ENCODE measurements at places on chromosomes 16 and 17.

- no peak for DNase-seq
Measured at GRCh38 chr17:54096216-54096615, 273.5 kb downstream of the KIF2B start.

GRCh38 chr17:45411348-45412105 lies 21.1 kb downstream of the ARHGAP27 start:
- DNase-seq = no peak

DNA sequence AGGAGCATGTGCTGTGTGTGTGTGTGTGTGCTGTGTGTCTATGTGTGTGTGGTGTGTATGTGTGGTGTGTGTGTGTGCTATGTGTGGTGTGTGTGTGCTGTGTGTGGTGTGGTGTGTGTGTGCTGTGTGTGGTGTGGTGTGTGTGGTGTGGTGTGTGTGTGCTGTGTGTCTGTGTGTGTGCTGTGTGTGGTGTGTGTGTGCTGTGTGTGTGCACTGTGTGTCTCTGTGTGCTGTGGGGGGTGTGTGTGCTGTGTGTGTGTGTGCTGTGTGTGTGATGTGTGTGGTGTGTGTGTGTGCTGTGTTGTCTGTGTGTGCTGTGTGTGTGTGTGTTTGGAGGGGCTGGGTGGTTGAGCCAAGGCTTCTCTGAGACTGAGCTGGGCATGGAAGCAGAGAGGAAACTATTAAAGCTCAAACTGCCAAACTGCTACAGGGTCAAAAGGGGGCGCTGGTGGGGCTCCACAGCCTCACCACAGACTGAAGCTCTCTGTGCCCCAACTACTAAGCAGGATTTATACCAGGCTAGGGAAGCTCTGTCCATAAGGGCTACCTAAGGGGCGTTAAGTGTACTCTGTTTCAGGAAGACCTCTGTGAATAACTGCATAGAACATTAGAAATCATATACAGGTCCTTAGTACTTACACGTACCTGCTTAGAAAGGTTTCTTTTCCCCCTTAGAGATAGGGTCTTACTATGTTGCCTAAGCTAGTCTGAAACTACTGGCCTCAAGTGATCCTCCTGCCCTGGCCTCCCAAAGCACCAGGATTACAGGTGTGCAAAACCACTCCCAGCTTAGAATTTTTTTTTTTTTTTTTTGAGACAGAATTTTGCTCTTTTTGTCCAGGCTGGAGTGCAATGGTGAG lies 27.8 kb upstream of the GHDC start:
- peak; percentile 38 for DNase-seq

GRCh38 chr17:44830359-44831288 lies 537 bp upstream of the GJC1 start:
- no peak for DNase-seq

DNA sequence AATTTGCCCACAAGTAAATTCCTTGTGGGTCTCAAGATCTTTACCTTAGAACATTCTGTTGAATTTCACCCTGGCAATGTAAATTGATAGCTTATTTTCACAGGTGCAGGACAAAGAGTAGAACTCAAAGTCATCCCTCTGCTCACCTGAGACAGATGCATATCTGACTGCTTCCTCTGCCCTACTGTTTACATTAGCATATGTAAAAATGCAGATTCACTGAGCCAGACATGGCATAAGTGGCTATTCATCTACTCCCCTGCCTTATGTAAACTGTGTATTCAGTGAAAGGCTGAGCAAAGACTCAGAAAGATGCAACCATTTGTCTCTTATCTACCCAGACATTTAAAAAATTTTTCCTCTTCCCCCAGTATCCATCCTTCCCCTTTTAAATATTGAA lies 22.3 kb upstream of the MILR1 start:
- no peak for DNase-seq

GRCh38 chr17:42832213-42832933 lies 824 bp upstream of the PSME3 start:
- DNase-seq = no peak

GRCh38 chr16:69073181-69073702 lies 32.2 kb upstream of the HAS3 start:
- peak; percentile 93 for DNase-seq

- peak; percentile 17 for DNase-seq
Measured at GRCh38 chr17:3935140-3935542, 18.9 kb upstream of the P2RX1 start.

DNA sequence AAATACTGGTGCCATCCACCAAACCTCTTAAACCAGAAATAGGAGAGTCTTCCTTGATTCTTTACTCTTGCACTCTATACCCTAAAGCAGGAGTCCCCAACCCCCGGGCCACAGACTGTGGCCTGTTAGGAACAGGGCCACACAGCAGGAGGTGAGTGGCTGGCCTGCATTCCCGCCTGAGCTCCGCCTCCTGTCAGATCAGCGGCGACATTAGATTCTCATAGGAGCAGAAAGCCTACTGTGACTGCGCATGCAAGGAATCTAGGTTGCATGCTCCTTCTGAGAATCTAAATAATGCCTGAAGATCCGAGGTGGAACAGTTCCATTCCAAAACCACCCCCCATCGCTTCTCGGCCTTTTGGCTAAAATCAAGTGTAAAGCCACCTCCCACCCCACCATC lies 30.3 kb upstream of the SRCIN1 start:
- DNase-seq = no peak

GRCh38 chr17:17057057-17057551 lies 14.8 kb downstream of the MPRIP start:
- DNase-seq = no peak

GRCh38 chr16:1819611-1820010 lies 7.0 kb downstream of the HAGH start:
- no peak for DNase-seq

DNA sequence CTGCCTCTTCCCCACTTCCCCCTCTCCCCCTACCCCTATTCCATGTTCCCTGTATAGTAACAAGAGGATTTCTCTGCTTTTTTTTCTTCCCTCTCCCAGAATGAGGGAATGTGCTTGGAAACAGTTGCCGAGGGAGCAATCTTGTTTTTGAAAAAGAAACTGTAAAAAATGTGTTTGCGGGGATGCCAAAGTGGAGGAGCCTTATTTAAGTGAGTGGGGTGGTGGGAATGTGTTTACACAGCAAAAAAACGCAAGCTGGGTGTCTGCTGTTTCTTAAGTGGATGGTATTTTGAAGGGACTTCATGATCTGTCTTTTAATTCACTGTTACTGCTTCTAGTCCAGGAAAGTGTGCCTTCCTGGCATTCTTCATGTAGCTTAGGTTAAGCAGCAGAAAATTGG lies 254.4 kb downstream of the SHISA9 start:
- DNase-seq = no peak

- no peak for DNase-seq
Measured at GRCh38 chr17:61155590-61156237, 243.9 kb upstream of the TBX2 start.

- DNase-seq = peak; percentile 12
Measured at GRCh38 chr16:77298418-77299360, 99.5 kb downstream of the SYCE1L start.

DNA sequence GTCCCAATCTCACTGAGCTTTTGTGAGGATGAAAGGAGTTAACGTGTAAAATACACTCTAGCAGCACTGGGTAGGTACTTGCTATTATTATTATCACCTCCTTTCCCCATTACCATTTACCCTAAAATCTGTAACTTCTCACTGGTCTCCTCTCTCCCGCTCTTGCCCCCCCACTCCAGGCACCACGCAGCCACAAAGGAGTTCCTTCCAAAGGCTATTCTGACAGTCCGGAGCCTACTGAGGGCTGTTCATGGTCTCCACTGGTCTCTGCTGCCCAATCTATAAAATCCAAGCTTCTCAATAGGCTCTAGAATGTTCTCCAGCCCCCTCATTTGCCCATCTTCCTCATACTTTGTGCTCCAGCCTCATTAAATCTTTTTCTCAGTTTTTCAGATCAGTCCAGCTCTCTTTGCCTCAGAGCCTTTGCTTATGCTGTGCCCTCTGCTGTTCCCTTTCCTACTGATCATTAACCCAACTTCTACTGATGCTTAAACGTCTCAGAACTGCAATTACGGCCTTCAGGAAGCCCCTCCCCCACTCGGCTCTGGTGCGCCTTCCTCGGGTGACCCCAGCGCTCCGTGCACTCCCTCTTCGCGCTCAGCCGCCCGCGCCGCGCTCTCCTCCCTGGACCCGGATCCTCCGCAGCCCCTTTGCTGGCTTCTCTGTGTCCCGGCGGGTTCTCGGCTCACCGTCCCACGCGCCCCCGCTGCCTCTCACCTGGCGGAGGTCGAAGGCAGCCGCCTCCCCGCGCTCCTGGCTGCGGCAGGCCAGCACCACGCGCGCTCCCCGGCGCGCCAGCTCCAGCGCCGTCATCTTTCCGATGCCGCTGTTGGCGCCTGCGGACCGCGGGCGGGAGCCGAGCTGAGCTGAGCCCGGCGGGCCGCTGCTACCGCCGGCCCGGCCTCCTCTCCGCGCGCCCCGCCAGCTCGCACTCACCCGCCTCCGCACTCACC lies 737 bp downstream of the DHRS13 start:
- DNase-seq = peak; percentile 62

DNA sequence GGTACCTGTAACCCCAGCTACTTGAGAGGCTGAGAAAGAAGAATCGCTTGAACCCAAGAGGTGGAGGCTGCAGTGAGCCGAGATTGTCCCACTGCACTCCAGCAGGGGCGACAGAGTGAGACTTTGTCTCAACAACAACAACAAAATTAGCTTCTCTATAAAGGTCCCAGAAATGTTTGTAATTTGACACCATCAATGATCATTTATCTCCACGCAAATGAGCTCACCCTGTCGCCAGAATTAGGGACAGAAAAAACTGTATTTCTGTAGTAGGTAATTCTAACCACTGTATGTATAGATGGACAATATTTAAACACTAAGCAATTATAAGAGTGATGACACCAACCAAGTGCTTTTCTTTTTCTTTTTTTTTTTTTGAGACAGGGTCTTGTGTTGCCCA lies 10.7 kb downstream of the C17orf78 start:
- no peak for DNase-seq

DNA sequence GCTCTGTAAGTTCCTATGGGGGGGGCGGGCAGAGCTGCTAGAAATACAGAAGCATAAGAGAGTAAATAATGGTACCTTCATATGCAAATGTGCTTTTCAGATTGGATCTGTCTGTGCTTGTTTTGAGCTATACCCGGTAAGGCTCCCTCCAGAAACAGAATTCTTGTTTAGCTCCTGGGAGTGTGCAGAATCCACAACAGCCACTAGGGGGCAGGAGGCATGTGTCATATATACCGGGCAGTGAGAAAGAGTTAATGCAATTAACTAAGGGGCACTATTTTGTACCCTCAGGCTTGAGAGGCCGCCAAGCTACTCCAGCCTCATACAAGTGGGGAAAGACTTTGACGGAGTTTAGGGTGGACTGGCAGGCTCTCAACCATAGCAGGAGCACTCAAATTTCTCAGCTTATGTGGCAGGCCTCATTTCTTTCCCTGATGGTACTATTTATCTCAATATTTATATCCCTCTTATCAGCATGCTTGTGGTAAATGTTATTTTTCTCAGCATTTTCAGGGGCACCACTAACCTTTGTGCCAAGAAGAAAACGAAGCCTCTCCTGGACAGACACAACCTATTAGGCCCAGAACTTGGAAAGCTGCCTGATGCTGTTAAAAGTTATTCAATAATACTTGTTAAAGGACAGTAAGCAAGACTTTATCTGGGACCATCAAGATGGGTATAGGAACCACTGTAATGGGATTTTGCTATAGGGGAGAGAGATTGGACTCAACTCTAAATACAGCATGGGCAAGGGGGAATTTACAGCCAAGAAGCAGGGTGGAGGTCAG lies 10.7 kb upstream of the CENPV start:
- DNase-seq = peak; percentile 77

DNA sequence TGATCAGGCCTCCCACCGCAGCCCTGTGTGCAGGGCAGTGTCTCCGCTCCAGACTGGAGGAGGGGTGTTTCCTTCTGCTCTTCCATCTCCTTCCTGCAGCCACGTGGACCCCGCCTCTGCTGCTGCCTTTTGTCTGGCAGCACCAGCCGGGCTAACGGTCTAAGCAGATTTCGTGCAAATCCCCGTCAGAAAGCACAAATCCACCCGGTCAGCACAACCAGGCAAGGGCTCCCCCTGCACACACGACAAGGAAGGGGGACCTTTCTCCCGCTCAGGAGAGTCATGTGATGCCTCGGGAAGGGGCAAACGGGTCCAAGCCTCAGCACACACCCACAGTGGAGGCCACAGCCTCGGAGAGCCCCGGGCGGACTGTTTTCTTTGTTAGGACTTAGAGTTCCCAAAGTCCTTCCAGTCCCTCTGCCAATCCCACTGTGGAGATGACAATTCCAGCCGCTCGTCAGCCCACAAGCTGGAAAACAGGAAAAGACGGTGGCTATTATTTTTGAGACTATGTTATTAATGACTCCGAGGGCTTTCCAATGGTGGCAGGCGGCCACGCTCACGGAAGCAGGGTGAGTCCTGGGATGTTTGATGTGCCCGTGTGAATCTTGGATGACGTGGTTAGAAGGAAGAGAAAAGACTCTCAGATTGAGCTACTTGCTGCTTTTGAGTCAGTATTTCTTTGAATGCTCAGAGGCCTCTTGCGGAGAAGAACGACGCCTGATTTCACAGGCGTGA lies 22.5 kb upstream of the MEAK7 start:
- DNase-seq = no peak

DNA sequence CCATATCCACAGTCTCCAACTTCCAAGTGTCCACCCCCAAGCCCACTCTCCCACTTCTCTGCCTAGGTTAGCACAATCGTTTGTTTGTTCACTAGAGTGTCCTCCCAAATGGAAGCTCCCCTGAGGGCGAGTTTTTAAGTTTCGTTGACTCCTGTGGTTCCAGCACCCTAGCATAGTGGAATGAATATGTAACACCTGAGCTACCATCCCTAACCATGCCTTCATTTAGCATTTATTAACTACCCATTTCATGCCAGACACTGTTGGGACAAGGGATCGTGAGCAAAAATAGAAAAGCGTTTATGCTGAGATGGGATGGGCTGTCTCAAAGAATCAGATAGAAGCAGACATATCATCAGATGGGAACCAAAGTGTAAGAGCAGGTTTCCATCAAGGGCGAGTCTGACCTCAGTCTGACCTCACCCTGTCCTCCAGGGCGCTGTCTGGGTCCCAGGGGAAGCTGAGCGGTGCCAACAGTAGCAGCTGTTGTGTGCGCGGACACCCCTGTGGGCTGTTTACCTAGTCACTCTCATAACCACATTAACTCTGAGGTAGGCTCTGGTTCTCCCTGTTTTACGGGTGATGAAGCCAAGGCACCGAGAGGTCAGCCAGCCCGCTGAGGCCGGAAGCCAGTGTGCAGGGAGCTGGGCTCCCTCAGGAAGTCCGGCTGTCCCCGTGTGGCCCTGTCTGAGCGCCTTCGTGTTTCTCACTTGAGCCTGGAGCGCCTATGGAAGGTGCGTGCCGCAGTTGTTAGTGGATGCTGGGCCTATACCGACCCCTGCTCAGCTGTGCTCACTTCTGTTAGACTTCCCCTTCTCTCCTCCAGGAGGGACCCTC lies 6.2 kb downstream of the CNP start:
- no peak for DNase-seq

- no peak for DNase-seq
Measured at GRCh38 chr16:88906535-88907105, 40.2 kb upstream of the PABPN1L start.

GRCh38 chr17:28818819-28819221 lies 23.8 kb downstream of the FAM222B start:
- DNase-seq = no peak

- DNase-seq = no peak
Measured at GRCh38 chr16:11572301-11572995, 14.3 kb downstream of the LITAF start.

- DNase-seq = no peak
Measured at GRCh38 chr17:35074711-35075707, 11.5 kb upstream of the RFFL start.
